ENCODE measurements at places on chromosomes 3 and 15.

- no peak for DNase-seq
Measured at GRCh38 chr3:62036726-62037125, 336.6 kb downstream of the FEZF2 start.

DNA sequence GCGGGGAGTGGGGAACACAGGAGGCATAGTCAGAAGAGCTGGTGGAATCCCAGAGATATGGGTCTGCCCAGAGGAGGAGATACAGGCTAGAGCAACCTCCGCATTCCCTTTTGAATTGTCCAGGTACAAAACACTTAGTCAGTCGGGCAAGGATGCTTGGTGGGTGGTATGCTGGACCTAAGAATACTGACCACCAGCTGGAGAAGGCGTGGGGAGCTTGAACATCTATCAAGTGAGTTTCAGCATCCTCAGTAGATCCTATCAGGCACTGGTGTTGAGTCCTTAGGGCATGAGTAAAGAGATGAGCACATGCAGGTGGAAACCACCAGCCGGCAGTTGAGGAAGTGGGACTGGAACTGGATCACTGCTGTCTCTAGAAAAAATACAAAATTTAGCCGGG is 14.7 kb upstream of the DIS3L start:
- DNase-seq: no peak

GRCh38 chr3:37862219-37862902 is 681 bp downstream of the CTDSPL start:
- DNase-seq: no peak

- DNase-seq: no peak
Measured at GRCh38 chr3:62723166-62723913, 151.9 kb downstream of the CADPS start.

DNA sequence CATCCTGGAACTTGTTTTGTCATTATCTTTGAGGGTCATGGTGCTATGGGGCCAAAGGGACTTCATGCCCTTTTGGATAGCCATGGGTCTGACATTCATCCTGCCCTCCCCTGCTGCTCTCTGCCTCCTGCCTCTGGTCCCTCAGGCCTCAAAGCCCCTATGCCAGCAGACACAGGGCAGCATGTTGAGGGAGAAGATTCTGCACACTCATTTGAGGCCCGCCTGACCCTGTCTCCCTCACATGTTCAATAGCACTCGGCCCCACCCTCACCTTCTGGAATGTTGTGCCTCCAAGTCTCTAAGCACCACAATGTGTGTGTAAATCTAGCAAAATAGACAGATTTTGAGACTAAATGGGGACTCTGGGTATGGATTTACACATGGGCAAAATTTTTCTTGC is 178.7 kb upstream of the ANKRD28 start:
- DNase-seq: no peak

- no peak for DNase-seq
Measured at GRCh38 chr3:10521772-10522441, 16.5 kb upstream of the ATP2B2 start.

GRCh38 chr15:59170295-59171066 is 36.2 kb upstream of the LDHAL6B start:
- DNase-seq: no peak

DNA sequence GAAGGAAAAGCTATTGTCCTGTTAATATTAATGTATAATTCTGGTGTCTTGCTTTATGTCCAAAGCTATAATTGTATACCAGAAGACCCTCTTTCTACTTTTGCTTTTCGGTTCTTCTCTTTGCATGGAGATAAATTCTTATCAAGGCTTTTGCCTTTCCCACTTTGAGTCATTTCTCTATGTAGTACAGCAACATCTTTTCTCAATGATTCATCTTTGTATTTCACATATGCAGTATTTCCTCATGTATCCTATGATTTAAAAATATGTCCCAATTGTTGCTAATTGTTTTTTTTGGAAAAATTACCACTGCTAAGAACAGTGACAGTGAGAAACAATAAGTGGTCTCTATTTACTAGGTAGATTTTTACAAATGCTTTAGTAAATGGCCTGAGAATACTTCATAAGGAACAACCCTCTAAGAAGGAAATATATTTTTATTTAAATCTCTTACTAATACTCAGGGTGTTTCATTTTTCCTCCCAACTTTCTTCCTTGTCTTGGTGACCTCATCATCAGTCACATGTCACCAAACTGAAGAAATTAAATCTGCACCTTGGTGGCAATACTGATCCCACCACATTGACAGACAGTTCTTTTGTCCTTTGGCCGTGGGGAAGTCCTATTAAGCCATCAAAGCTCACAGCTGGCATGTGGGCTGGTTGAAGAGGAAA is 290.6 kb downstream of the SATB1 start:
- no peak for DNase-seq

GRCh38 chr3:197547306-197548011 is 8.3 kb downstream of the BDH1 start:
- no peak for DNase-seq

GRCh38 chr3:180871901-180872300 is 40.6 kb upstream of the FXR1 start:
- DNase-seq: no peak

DNA sequence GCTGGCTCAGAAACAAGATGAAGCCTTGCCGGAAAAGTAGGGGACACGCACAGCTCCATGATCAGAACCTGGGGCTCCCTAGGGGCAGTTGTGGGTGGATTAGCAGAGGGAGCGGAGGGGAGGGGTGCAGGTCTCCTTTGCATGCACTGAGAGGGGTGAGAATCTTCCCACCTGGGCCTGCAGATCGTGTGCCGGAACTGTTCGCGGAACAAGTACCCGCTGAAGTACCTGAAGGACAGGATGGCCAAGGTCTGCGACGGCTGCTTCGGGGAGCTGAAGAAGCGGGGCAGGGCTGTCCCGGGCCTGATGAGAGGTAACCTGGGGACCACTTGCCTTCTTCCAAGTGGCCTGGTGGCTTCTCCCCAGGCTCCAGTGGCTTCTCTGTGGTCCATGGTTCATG is 24.5 kb upstream of the NR2C2 start:
- DNase-seq: no peak
